CD4-positive, alpha-beta memory T cell (primary cell): ENCODE measurements at places on chromosomes 5 and 9. TPM values are rescaled to one million over a fixed set of nuclear protein-coding genes. Genes with fewer than 3 reads are reported as not detected.

- H3K27ac ChIP-seq = no peak overlapping the region
- H3K27me3 ChIP-seq = no peaks in the 10 kb centered on the region
- no peaks in the 10 kb centered on the region for H3K4me1 ChIP-seq
- no peak overlapping the region for H3K4me3 ChIP-seq
- no peak for DNase-seq
Measured at GRCh38 chr9:130601100-130601499, 21.7 kb downstream of the FUBP3 start.

DNA sequence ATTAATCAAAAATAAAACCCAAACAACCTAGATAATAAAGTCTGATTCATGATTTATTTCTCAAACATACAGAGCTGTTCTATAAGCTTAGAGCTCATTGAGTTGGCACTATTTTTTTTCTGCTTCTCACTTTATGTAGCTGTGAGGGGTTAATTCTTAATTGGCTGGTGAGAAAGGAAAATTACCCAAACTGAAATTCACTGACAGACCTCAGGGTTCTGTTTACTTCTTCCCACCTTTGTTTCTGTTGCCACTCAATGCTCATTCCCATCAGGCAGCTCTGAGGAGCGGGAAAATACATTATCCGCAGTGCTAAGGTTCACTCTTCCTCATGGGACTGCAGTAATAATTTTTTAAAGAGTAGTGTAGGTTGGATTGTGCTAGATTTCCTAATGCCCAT, 139.9 kb downstream of the KCTD16 start:
- no peaks in the 10 kb centered on the region for H3K4me1 ChIP-seq
- no peaks in the 10 kb centered on the region for H3K36me3 ChIP-seq
- no peak overlapping the region for H3K4me3 ChIP-seq
- no peak for DNase-seq
- no peaks in the 10 kb centered on the region for H3K27me3 ChIP-seq

- H3K36me3 ChIP-seq = no peaks in the 10 kb centered on the region
- no peak overlapping the region for H3K4me3 ChIP-seq
- DNase-seq = no peak
- no peaks in the 10 kb centered on the region for H3K27me3 ChIP-seq
Measured at GRCh38 chr5:104913841-104914281, 1351.3 kb upstream of the NUDT12 start.

DNA sequence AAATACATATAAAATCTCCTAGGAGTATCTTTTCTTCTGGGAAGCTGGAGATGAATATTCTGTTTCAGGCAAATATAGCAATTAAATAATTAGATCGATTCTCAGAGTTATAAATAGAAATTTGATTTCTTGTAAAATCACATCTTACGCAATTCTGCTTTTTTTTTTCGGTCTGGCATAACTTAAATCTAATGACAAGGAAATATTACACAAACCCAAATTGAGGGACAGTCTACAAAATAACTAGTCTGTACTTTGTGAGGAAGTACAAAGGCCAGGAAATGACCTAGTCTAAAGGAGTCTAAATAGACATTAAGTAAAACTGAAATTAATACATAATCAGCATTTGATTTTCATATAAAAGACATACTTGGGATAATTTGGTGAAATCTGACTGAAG, 133.3 kb downstream of the KIAA0825 start:
- no peaks in the 10 kb centered on the region for H3K36me3 ChIP-seq
- no peak for DNase-seq
- no peak overlapping the region for H3K27ac ChIP-seq
- no peaks in the 10 kb centered on the region for H3K27me3 ChIP-seq
- no peak overlapping the region for H3K4me3 ChIP-seq

DNA sequence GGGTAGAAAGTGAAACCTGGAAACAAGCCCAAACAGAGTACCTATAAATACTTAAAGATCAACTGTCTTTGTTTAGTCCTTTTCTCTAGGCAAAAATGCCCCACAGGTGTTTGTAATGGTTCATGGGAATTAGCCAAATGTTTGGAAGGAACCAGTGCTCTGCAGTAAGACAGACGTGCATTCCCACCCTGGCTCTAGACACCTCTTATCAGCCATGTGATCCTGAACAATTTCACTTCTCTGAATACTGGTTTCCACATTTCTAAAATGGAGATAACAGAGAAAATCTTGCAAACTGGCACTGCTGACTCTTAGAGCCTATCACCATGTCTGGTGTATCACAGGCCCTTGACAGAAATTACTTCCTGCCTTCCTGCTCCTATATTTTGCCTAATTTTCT, 30.0 kb downstream of the GLIS3 start:
- no peak overlapping the region for H3K4me3 ChIP-seq
- no peak overlapping the region for H3K27ac ChIP-seq
- no peaks in the 10 kb centered on the region for H3K36me3 ChIP-seq
- no peaks in the 10 kb centered on the region for H3K4me1 ChIP-seq

GRCh38 chr9:85528607-85529006, 213.1 kb downstream of the AGTPBP1 start:
- H3K36me3 ChIP-seq = no peaks in the 10 kb centered on the region
- H3K27me3 ChIP-seq = no peaks in the 10 kb centered on the region
- H3K27ac ChIP-seq = no peak overlapping the region
- H3K4me3 ChIP-seq = no peak overlapping the region

The DEPDC1B gene
- total RNA-seq = 0.19 TPM

DNA sequence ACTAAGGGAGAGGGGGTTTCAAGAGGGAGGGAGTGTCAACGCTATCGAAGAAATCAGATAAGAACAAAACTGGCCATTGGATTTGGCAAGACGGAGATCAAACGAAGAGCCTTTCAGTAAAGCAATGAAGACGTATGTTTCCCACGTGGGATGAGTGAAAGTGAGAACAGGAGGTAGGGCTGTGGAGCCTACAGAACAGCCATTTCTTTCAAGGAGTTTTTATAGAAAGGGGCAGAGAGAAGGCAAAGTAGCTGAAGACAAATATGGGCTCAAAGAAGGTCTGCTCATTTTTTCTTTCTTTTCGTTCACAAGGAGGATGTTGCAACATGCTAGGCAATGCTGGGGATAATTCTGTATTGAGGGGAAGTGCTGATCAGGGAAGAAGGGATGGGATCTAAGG, 98.3 kb downstream of the SUSD1 start:
- no peaks in the 10 kb centered on the region for H3K36me3 ChIP-seq
- H3K27ac ChIP-seq = no peak overlapping the region
- no peaks in the 10 kb centered on the region for H3K27me3 ChIP-seq
- no peak for DNase-seq
- H3K4me3 ChIP-seq = no peak overlapping the region
- H3K4me1 ChIP-seq = peaks cover 26% of the 10 kb centered on the region

DNA sequence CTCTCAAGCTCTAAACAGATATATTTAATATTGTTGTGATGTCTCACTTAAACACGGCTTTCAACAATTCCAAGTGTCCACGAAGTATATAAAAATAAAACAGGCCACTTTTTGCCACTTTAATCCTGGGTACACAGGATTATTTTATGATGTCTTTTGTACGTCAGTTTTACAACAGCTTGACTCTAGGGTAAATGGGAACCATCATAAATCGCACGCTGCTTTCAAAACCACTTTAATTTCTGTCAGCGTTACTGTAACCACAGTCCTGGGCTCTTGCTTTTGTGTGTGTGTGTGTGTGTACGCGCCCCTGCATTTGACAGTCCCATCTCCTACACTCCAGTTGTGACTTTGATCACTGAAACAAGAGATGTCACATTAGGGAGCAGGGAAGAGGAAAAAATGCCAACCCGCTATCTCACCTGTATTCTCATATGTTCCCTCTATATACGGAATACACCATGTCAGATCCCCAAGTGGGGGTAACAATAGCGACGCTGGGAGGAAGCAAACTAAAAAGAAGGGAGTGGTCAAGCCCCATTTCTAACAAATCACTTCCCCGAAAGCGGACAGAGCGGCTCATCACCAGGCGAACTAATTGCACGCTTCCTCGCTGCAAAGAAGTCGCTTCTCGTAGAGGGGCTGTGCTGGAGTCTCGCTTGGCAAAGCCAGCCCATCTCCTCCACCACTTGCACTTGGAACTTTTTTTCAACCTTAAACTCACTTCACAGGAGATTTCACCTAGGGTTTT, 1.2 kb downstream of the BNC2 start:
- no peaks in the 10 kb centered on the region for H3K36me3 ChIP-seq
- no peaks in the 10 kb centered on the region for H3K4me1 ChIP-seq
- DNase-seq = no peak
- peaks cover 3% of the 10 kb centered on the region for H3K27me3 ChIP-seq
- no peak overlapping the region for H3K4me3 ChIP-seq

GRCh38 chr5:172038167-172038566, 31.7 kb upstream of the FBXW11 start:
- peaks cover under 1% of the 10 kb centered on the region for H3K36me3 ChIP-seq
- no peak for DNase-seq
- no peak overlapping the region for H3K4me3 ChIP-seq
- no peaks in the 10 kb centered on the region for H3K27me3 ChIP-seq
- H3K4me1 ChIP-seq = no peaks in the 10 kb centered on the region
